ENCODE measurements at places on chromosomes 12 and 14.

- no peak for DNase-seq
- no peak overlapping the region for H3K27ac ChIP-seq
- no peaks in the 10 kb centered on the region for H3K27me3 ChIP-seq
These were observed 331.1 kb downstream of the ATP23 start for GRCh38 chr12:58272461-58272860.

GRCh38 chr12:21618566-21618965 is 13.9 kb upstream of the GYS2 start:
- H3K27ac ChIP-seq = no peak overlapping the region
- no peaks in the 10 kb centered on the region for H3K27me3 ChIP-seq
- no peaks in the 10 kb centered on the region for H3K4me1 ChIP-seq

DNA sequence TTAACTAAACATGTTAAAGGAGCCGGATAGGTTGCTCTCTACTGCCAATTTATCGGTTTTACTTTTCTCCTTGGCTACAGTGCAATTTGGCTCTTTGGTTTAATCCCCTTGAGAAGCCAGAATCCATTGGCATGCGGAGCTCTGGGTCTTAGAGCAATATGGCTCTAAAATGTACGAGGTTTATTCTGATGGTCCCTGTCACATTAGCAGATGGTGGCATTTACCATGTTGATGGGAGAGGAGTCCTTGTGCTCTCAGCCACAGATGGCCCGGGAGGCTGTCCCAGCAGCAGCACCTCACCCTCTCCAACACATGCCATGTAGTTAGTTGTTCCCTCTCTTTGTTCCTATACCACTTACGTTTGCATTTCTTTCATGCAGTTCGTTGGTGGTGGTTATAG is 179.7 kb downstream of the RGS6 start:
- no peaks in the 10 kb centered on the region for H3K27me3 ChIP-seq
- no peak overlapping the region for H3K27ac ChIP-seq
- H3K4me1 ChIP-seq = no peaks in the 10 kb centered on the region

- peaks cover 16% of the 10 kb centered on the region for H3K36me3 ChIP-seq
- DNase-seq = no peak
- peaks cover 13% of the 10 kb centered on the region for H3K4me1 ChIP-seq
- no peak overlapping the region for H3K27ac ChIP-seq
These were observed 34.2 kb upstream of the C12orf50 start for GRCh38 chr12:88063375-88063774.

DNA sequence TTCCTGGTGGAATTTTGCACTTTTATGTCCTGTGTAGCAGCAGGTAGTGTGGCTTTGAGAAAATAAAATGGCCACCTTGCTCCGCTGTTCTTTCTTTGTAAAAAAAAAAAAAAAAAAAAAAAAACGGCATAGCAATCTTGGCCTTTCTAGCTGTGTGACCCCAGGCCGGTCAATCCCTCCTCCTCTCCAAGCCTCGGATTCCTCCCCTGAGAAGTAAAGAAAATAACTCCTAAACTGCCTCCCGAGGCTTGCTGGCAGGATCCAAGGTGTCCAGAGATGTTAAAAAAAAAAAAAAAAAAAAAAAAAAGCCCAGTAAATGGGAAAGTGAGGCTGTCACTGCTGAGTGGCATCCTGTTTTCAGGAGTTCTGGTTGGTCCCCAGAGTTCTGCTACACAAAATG is 23.9 kb upstream of the MAP1LC3B2 start:
- no peaks in the 10 kb centered on the region for H3K36me3 ChIP-seq
- H3K4me1 ChIP-seq = peaks cover 8% of the 10 kb centered on the region
- H3K4me3 ChIP-seq = no peak overlapping the region
- no peak for DNase-seq

DNA sequence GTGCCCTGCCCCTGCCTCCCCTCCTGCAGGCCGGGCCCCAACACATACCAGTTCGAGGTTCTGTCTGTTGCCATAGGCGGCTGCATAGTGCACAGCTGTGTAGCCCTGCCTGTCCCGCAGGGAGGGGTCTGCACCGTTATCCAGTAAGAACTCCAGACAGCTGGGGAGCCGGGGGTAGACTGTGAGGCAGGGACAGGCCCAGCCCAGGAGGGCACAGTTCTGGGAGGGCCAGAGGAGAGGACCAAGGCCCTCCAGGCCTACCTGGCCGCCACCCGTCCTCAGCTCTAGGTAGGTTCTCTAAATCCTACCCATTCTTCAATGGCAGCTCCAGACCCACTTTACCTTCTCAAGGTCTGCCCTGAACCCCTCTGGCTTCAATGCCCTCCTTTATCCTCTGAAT is 9.5 kb downstream of the ANKRD52 start:
- no peak overlapping the region for H3K4me3 ChIP-seq
- H3K27me3 ChIP-seq = no peaks in the 10 kb centered on the region
- 0 out of 2 replicates have a peak, but pooled peaks cover 9% of the 10 kb centered on the region for H3K4me1 ChIP-seq
- DNase-seq = no peak
- H3K27ac ChIP-seq = no peak overlapping the region

- peak; percentile 88 for DNase-seq
- H3K36me3 ChIP-seq = no peaks in the 10 kb centered on the region
- peak overlapping the region; percentile 58 for H3K27ac ChIP-seq
- no peak overlapping the region for H3K4me3 ChIP-seq
- no peaks in the 10 kb centered on the region for H3K27me3 ChIP-seq
These were observed 54.5 kb upstream of the FRS2 start for GRCh38 chr12:69415471-69416275.

DNA sequence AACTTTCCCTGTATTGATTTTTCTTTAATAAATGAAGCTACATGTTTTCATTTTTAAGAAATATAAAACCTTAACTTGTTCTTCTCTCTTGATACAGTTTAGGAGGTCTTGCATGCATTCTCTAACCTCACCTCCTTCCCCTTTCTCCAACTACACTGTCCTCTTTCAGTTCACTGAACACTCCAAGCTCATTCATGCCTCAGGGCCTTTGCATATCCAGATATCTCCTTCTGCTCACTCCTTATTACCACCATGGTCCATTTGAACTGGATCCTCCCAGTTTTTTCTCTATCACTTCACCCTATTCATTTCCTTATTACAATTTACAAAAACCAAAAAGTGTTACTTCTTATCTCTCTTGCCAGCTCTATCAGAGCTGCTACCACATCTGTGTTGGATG is 242.9 kb upstream of the PLEKHG7 start:
- no peaks in the 10 kb centered on the region for H3K27me3 ChIP-seq
- H3K27ac ChIP-seq = no peak overlapping the region
- no peaks in the 10 kb centered on the region for H3K36me3 ChIP-seq
- no peak for DNase-seq
- no peak overlapping the region for H3K4me3 ChIP-seq

DNA sequence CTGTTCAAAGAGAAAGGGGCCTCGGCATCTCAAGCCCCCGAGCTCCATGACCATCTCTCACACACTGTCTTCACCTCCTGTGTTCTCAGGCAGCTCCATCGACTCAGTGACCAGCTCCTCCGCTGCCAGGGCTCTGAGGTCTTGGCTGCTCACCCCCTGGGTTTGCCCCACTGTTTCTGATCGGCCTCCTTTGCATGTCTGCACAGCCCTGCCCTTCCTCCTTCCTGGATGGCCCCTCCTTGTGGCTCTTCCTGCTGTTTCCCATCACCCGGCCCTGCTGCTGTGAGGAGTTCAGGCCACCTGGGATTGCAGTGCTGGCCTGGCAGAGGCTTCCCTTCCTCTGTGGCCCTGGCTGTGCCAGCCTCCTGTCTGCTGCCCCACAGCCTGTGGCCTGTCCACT is 38.1 kb upstream of the PIWIL1 start:
- no peaks in the 10 kb centered on the region for H3K4me1 ChIP-seq
- H3K27ac ChIP-seq = no peak overlapping the region
- no peak overlapping the region for H3K4me3 ChIP-seq
- H3K36me3 ChIP-seq = no peaks in the 10 kb centered on the region
- no peak for DNase-seq
- no peaks in the 10 kb centered on the region for H3K27me3 ChIP-seq

DNA sequence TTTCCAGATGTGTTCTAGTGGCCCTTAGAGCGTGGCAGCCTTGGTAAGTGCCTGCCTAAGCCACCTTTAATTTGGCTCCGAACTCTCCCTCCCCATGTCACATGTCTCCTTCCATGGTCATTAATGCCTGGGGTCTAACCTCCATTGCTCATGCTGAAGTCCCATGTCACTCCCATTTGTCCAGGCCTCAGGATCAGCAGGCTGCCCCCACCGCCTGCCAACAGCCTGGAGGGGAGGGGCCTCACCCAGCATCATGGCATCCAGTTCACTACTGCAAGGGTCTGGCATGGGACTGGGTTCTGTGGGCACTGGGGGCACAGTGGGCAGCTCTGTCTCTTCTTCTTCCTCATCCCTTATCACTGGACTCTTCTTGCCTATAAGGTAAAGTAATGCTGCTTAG is 4.4 kb downstream of the MMP19 start:
- H3K27ac ChIP-seq = no peak overlapping the region
- no peaks in the 10 kb centered on the region for H3K27me3 ChIP-seq
- no peak for DNase-seq
- H3K36me3 ChIP-seq = no peaks in the 10 kb centered on the region
- no peak overlapping the region for H3K4me3 ChIP-seq

DNA sequence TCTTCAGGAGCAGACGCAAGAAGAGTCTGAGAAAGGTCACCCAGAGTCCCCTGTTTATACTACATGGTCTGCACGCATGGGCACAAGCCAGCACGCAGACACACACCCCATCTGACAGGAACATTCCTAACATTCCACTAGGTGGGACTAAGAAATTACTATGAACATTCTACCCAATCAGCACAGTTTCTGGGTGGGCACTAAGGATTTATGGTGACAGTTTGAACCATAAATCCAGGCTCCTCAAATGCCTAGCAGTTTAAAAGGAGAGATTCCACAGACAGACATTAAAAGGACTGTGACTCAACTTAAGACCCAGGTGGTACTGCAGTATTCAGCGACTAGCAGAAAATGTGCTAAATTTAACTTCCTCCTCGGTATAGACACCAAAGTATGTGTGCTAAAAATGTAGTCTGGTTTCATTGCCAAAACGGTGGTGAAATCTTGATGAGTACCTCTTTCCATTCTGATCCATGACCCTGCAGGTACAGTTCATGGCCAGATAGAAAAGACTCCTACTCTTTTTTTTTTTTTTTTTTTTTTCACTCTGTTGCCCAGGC is 16.2 kb downstream of the ABHD4 start:
- peak; percentile 95 for DNase-seq
- H3K27ac ChIP-seq = peak overlapping the region; percentile 89
- H3K36me3 ChIP-seq = peaks cover 10% of the 10 kb centered on the region
- H3K4me1 ChIP-seq = peaks cover 22% of the 10 kb centered on the region

GRCh38 chr12:80053051-80053790 is 46.1 kb upstream of the OTOGL start:
- no peaks in the 10 kb centered on the region for H3K36me3 ChIP-seq
- DNase-seq = peak; percentile 96
- peaks cover 20% of the 10 kb centered on the region for H3K4me1 ChIP-seq

DNA sequence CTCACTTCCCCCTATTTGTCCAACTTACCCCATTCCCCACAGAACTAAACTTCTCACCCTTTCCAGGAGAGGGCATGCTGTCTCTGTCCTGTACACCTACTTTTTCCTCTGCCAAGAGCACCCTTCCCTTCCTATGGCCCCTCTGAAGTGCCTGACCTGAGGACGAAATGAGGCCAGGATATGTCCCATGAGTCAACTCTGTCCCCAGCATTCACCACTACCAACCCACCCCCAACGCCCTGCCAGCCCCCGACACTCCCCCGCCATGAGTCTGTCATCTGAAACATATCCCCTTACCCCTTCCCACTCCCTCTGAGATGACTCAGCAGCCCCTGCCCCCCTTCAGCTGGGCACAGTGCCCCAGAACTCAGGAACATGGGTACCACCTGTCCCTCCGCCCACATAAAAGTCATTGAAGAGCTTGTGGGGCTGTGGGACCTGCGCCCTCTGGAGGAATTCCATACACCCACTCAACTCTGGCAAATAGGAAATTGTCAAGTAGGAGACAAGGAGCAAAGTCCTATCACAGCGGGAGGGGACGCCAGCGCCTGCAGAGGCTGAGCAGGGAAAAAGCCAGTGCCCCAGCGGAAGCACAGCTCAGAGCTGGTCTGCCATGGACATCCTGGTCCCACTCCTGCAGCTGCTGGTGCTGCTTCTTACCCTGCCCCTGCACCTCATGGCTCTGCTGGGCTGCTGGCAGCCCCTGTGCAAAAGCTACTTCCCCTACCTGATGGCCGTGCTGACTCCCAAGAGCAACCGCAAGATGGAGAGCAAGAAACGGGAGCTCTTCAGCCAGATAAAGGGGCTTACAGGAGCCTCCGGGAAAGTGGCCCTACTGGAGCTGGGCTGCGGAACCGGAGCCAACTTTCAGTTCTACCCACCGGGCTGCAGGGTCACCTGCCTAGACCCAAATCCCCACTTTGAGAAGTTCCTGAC is 26.3 kb downstream of the ITGA7 start:
- H3K4me3 ChIP-seq = peak overlapping the region; percentile 32
- no peaks in the 10 kb centered on the region for H3K27me3 ChIP-seq
- no peak overlapping the region for H3K27ac ChIP-seq
- DNase-seq = peak; percentile 76

DNA sequence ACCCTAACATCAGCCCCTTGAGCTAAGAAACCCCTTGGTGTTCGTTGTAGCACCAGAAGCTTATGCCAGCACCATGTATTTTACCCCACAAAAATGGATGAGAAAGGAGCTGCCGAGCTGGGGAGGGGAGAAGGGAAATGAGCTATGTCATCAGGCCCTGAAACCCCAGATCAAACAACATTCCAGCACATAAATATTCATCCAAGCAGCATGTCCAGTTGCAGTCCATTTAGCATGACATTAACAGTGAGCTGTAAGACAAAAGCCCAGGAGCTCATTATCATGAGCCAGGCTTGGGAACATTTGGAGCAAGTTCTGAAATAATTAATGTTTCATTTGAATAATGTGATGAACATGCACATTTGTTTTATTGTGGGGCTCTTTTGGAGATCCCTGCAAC is 630.1 kb upstream of the TMEM132C start:
- H3K4me3 ChIP-seq = no peak overlapping the region
- no peak for DNase-seq
- H3K36me3 ChIP-seq = no peaks in the 10 kb centered on the region
- no peaks in the 10 kb centered on the region for H3K27me3 ChIP-seq

DNA sequence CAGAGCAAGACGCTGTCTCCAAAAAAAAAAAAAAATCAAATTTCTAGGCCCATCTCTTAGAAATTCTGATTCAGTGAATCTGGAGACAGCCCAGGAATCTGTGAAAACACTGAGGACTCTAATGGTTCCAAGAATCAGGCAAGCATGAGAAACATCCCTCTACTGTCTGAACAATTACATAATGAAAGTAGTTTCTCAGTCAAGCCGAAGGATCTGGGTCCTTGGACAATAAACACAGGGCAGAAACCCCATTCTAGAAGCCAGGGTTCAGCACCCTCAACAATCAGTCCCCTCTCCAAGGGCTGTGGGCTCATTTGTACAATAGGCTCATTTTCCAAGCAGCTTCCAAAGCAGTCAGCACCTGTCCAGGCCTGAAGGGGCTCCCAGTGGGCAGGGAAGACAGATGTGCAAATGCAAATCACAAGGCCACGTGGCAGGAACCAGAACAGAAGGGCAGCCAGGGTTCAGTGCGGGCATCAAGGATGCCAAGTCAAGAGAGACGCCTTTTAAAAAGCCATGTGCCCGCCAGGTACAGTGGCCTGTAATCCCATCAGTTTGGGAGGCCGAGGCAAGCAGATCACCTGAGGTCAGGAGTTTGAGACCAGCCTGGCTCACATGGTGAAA is 96.1 kb downstream of the KSR2 start:
- no peaks in the 10 kb centered on the region for H3K4me1 ChIP-seq
- no peak overlapping the region for H3K27ac ChIP-seq
- no peaks in the 10 kb centered on the region for H3K36me3 ChIP-seq
- H3K27me3 ChIP-seq = no peaks in the 10 kb centered on the region

- no peak overlapping the region for H3K4me3 ChIP-seq
- no peaks in the 10 kb centered on the region for H3K36me3 ChIP-seq
- no peak overlapping the region for H3K27ac ChIP-seq
- no peaks in the 10 kb centered on the region for H3K4me1 ChIP-seq
- H3K27me3 ChIP-seq = no peaks in the 10 kb centered on the region
These were observed 903.4 kb upstream of the FOXG1 start for GRCh38 chr14:27863166-27863565.

Data from GM23248 (cell line).